CD4-positive, alpha-beta T cell treated with Interleukin-21 for 1 hour (primary cell): ENCODE measurements at places on chromosomes 5 and 9.

DNA sequence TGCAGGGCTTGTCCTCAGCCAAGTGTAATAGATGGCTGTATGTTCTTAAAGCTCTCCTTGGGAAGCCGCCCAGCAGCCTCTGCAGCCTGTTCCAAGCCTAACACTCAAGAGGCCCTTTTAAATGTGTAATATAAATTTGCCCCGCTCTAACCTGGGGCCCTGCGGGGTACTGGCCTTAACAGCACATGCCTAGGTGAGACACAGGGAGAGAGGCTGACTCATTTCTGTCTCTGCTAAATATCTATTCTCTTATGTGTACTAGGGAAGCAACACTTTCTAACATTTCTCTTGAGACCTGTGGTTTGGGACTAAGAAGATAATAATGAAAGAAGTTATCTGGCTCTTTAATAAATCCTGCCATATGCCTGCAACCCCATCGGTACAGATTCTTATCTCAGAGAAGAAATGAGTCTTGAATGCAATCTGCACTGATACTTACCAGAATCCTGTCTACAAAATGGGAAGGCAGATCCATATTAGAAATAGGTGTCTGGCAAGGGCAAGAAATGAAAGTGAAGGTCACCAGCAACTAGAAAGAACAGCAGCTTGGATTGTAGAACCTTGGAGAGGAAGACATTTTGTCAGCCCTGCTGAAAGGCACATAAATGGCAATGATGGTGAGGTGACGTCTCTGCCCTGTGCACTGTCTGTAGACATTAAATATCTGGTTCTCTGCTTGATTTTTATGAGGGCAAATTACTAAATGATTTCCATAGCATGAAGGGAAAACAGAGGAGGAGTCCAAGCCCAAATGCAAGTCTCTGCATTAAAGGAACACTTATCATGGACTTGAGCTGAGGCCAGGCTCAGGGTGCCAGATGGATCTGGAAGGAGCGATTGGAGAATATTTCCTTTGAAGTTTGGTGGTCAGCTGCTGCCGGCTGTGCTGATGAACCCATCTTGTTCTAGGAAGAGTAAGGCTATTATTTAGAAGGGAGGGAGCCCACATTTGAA, 14.5 kb upstream of the TGFBI start:
- no peak for DNase-seq

GRCh38 chr9:126612326-126612812, 1.4 kb upstream of the LMX1B start:
- DNase-seq = no peak

DNA sequence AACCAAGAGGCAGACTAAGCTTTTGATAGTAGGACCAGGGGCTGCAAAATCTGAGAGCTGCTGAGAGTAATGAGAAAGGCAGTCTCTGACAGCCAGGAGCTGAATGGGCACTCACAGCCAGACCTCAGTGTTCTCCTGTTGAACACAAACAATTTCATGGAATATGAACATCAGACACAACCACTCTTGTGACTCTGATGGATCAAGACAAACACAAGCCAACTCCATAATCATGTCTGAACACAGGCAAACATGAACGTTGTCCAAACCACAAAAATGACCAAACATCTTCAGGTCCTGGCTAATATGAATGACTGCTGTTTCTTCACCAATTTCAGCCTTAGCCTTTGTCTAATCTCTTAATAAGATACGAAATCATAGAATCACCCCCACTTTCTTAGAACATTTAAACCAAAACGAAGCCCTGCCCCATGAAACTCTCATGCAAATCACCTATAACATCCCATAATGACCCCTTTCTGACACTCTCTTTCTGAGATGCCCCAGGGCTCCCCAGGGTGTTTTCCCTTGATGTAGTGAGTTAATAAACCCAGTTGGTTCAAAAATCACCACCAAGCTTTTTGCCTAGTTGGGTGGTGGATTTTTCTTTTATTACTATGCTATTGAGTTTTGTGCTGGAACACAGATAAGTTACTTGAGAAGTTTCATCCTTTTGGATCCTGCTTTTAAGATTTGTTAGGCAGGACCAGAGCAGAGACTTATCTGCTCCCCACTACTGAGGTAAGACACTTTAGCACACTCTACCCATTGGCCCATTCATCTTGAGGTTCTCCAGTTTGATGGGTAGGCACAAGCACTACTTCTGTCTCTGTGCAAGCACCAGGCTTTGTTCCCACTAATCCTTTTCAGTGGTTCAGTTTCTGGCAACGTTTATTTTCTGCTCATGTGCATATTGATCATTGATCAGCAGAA, 5.9 kb upstream of the ERAP2 start:
- no peak for DNase-seq

- no peak for DNase-seq
Measured at GRCh38 chr5:81019748-81020147, 59.6 kb downstream of the RASGRF2 start.

DNA sequence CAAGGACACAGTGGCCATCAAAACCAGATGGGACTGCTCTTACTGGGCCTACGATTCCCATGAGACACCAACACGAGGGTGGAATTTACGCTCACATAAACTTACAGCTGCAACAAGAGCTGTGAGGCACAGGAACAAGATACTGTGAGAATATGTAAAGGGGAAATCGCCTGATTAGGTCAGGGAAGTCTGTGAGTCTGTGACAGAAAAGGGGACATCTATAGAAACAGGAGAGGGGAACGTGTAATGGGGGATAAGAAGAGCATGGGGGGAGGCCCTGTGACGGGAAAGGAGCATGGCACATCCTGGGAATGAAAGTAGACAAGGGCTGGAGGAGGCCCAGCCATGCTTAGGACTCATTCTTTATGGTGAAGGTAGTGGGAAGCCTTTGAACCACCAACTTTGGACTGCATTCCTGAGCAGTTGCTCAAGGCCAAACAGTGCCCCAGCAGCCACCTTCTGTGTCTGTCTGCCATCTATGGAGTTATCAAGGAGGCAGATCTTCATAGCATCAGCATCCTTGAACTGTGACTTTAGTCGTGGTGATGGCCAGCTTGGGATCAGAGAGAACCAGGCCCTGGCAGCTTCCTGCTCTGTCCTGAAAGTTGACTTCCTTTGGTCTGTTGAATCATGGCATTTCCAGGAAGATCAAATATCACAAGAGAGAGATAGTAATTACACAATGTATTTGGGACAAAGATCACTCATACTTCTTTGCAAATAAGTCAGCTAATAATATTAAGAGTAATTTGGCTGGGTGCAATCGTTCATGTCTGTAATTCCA, 87.9 kb upstream of the FAM169A start:
- no peak for DNase-seq

GRCh38 chr5:143361438-143361837, 42.0 kb downstream of the NR3C1 start:
- no peak for DNase-seq

GRCh38 chr9:72596451-72597180, 75.2 kb downstream of the TMC1 start:
- DNase-seq = peak; percentile 10

- DNase-seq = no peak
Measured at GRCh38 chr5:83919071-83920041, 198.7 kb upstream of the HAPLN1 start.

DNA sequence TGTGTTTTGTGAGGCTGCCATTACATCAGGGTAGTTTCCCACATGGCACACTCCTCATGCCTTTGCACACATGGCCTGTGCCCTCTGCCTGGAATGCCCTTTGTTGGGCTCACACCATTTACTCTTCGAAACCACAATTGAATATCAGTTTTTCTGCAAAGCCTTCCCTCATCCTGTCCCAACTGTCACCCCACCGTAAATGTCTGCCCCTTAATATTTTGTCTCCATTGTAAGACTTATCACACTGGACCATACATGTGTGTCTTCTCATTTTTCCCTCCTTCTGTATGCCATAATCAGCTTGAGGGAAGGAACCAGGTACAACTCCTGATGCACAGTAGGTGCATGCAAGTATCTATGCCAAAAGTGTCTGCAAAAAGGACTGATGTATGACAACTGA, 62.7 kb upstream of the TMEM252 start:
- no peak for DNase-seq

GRCh38 chr9:32906213-32906612, 95.2 kb downstream of the APTX start:
- no peak for DNase-seq

- DNase-seq = no peak
Measured at GRCh38 chr9:81619353-81620001, 69.9 kb downstream of the TLE1 start.

GRCh38 chr5:142363619-142363963, 38.8 kb upstream of the SPRY4 start:
- DNase-seq = no peak

DNA sequence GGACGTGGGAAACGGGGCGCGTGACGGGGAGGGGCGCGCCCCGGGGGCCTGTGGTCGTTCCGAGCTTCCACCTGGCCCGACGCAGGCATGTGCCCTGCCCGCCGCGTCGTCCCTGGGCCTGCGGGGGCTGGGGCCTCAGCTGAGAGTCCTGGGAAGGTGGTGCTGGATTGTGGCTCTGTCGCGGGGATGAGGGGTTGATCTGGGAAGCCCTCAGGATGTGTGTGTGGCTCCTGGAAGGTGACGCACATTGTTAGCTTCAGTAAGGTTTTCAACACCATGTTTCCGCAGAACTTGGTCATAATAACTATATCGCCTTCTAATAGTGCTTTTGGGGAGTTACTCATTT, 589.1 kb downstream of the MTRR start:
- no peak for DNase-seq

- no peak for DNase-seq
Measured at GRCh38 chr5:40521108-40521785, 158.5 kb upstream of the PTGER4 start.

- no peak for DNase-seq
Measured at GRCh38 chr9:16743375-16743774, 127.1 kb downstream of the BNC2 start.

DNA sequence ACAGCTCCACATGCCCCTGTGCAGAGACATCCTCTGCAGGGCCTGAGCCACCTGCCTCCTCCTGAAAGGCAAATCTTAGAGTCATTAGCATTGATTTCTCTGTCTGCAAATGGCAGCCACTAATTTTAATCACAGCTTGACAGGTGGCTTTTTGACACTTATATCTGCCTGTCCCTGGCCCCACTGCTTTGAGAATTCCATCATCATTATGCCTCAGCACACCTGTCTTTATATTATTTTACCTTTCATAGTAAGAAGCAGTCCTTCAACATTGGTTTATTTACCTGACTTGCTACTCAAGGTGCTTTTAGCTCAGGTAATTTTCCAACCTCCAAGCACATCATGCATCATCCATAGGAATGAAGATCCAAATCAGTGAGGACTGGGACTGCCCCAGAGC, 451.3 kb downstream of the MTRR start:
- no peak for DNase-seq

DNA sequence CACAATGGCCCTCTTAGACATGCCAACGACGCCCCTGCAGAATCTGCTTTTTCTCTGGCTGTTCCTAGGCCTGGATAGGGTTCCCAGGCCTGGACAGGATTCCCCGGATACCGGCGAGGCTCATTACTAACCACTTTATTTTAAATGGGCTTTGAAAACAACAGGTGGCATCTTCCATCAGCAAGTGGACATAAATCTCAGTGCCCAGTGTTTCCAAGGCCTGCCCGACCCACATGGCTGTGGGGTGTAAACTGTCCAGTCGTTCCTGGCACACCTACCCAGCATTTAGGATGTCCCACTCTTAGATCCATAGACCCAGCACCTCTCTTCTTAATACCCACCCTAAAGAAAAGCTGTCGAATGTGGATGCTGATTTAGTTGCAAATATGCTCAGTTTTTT, 896 bp downstream of the CMBL start:
- no peak for DNase-seq

DNA sequence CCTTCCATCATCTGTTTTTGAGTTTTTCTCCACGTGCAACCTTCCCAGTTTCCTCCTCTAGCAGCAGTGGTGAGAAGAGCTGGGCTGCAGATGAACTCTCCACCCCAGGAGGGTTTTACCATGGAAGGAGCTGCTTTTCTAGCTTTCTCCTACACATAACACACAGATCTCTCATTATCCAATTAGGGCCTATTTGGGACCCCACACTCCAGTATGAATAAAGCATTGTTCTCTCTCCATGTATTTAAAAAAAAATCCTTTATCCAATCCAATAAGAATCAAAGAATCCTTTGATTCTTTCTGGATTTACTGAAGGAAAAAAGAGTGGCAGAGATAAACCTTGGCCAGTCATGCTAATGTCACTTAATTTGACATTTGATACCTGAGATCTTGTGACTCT, 31.6 kb upstream of the NAA35 start:
- no peak for DNase-seq

DNA sequence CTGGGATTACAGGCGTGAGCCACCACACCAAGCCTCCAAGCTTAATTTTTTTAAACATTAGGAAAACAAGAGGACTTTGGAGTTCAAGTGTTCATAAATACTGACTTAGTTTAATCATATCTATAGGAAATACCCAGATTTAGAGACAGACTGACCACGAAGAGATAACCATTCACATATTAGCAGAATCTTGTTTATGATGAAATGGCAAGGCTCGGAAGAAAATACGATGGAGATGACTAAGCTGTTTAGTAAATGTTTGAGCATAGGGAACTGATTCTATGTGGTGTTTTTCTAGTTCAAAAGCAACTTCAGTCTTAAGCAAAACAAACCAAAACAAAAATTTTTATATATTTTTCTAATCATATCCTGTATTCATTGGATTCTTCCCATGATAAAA, 13.5 kb upstream of the TUSC1 start:
- DNase-seq = no peak

DNA sequence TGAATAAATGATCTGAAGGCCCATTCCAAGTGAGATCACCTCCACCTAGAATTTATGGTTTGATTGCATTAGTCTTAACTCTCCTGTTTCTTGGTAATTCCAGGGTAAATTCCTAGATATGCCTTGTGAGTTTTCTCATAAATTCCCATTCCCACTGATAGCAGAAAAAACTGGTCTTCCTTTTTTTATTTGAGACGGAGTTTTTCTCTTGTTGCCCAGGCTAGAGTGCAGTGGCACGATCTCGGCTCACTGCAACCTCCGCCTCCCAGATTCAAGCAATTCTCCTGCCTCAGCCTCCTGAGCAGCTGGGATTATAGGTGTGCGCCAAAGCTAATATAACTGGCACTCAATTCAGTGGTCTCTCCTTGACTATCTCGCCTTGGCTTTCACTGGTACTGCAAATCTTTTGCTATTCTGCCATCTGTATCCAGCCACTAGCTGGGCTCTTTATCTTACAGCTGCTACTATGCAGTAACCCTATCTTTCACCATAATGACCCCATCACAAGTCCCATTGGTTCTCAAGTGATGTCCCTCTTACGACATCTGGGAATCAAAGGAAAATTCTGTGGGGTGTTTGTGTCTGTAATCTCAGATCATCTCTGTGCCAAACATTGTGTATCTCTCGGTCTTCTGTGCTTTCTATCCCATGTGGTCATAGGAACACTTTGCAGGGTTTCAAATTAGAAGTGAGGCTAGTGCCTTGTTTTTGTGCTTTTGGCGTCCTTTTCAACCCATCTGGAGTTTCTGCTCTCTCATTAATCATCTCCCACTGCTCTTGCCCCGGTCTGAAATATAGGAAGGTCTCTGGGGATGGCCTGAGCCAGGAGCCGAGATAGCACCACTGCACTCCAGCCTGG, 14.4 kb downstream of the HNRNPK start:
- DNase-seq = no peak

- no peak for DNase-seq
Measured at GRCh38 chr9:130112538-130113151, 58.9 kb downstream of the GPR107 start.
